ENCODE measurements at places on chromosomes 13 and 19. TPM values are rescaled to one million over a fixed set of nuclear protein-coding genes. Genes with fewer than 3 reads are reported as not detected.

DNA sequence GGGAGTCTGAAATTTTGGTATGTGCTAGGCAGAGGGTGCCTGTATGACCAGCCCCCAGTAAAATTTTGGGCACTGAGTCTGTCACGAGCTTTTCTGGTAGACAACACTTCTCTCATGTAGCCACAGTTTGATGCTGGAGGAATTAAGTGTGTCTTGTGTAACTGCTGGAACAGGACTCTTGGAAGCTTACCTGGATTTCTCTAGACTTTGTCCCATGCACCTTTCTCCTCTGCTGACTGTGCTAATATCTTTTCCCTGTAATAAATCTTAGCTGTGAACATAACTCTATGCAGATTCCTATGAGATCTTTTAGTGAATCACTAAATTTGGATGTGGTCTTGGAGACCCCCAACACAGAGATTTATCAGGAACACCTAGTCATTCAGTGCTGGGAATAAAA is 13.8 kb downstream of the RNF6 start:
- DNase-seq = no peak

GRCh38 chr13:110464556-110465333 is 96.8 kb downstream of the RAB20 start:
- DNase-seq = no peak

DNA sequence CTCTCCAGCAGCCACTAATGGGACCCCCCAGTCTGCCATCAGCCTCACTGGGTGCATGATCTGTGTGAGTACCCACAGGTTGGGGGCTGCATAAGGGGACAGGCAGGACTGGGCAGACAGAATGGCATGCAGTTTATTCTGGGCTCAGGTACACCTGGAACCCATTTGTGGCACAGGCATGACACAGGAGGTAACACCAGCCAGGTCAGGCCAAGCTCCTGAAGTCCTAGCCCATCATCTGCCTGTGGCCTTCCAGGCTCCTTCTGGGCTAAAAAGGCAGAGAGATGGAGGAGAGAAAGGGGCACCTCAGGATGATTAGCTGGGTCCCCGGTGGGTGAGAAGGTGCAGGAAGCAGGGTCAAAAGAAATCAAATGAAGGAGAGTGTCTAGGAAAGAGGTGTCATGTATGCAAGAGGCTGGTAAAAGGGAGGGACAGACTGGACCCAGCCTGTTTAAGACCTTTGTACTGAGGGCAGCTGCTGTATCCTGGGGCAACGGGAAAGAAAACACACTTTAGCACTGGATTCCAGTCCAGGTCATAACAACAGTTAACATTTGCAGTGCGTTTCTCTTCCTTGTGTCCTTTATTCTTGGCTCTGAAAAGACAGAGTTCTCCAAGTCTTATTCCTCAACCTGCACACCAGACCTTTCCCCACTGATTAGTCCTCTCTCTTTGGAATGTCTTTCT is 20.2 kb upstream of the DGKH start:
- DNase-seq = no peak

DNA sequence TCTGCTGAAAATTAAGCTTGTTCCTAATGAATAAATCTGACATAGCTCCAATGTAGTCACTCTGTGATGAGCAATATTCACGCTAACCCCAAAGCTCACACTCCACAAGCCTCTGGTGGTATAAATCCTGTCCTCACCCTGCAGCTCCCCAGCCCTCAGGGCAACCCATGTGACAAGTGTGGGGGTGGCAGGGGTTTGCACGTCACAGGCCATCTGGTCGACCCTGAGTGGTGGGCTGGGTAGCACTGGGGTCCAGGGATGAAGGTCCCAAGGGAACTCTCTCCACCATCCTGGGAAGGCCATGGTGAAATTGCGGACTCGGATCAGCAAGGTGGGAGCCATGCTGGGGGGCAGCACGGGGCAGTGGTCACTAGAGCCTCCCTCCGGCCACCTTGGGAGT is 100.0 kb upstream of the SOX1 start:
- peak; percentile 55 for DNase-seq

- peak; percentile 95 for DNase-seq
These were observed 785 bp upstream of the USF2 start for GRCh38 chr19:35267818-35268535.

The ARHGAP35 gene
- 53.3 TPM for total RNA-seq

GRCh38 chr19:1265615-1266128 is 3.5 kb upstream of the CIRBP start:
- DNase-seq = no peak

- no peak for DNase-seq
These were observed 41.0 kb downstream of the MLLT1 start for GRCh38 chr19:6238643-6239281.

- no peak for DNase-seq
These were observed 395.8 kb upstream of the GPC6 start for GRCh38 chr13:92830821-92831220.

The TNFRSF19 gene
- 1.5 TPM for total RNA-seq

- DNase-seq = no peak
These were observed 32.2 kb downstream of the GP6 start for GRCh38 chr19:55005684-55006488.

- DNase-seq = no peak
These were observed 183.5 kb downstream of the DNAJC15 start for GRCh38 chr13:43206838-43207237.

All from mesenteric fat pad (tissue), 1 donor.